ENCODE measurements at places on chromosomes 2 and 18.

DNA sequence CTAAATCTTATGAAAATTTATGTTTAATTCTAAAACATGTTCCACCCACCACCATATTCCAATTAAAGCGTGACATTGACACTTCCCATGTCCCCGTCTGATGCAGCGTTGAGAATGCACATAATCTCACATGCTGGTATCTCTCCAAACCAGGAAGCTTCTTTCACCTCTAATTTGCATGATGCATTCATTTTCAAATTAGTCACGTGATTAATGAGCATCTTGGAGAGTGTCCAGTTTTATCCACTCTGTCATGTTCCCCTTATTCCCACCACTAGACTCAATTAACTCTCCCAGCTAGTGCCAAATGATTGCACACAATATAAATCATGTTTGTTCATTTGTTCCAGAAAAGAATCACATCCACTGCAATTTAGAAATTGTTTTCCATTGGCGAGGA, 105.8 kb downstream of the RIT2 start:
- DNase-seq = no peak

DNA sequence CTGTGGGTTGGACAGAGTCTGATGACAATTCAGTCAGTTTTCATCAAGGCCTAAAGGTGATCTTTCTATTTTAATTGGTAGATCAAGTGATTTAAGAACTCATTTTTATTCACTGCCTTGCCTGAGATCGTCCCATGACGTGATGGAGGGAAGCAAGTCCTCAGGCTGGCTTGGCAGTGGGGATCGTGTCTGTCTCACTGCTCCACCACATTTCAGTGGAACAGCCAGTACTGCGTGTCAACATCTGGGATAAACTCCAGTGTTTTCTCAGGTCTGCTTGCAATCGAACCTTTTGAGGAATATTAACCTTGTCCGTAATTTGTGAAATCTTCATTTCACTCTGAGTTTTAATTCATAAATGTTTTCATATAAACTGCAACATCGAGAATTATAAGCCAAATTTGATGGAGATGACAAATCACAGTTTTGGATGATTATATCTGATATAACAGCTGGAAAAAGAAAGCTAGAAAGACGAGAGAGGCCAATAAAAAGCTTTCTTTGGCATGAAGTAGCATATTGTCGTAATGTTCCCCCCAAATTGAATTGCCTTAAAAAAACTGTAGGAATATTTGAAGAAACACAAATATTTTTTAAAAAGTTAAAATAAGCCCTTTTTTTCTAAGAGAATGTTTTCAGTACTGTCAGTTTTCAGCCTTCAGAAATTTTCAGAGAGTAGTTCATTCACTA, 414.7 kb upstream of the SPRED2 start:
- no peak for DNase-seq

GRCh38 chr2:187874786-187875185, 320.6 kb upstream of the TFPI start:
- no peak for DNase-seq

GRCh38 chr18:10232062-10232461, 222.4 kb upstream of the APCDD1 start:
- DNase-seq = no peak

DNA sequence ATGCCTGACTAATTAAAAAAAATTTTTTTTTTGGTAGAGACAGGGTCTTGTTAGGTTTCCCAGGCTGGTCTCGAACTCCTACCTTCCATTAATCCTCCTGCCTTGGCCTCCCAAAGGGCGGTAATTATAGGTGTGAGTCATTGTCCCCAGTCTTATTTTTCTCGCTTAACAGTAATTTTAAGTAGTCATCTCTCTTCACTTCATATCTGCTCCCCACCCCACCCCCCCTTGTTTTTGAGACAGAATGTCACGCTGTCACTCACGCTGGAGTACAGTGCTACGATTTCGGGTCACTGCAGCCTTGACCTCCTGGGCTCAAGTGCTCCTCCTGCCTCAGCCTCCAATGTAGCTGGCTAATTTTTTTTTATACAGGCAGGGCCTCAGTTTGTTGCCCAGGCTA, 27.7 kb downstream of the RAB10 start:
- DNase-seq = no peak

- DNase-seq = no peak
Measured at GRCh38 chr2:237310515-237311114, 103.3 kb downstream of the COL6A3 start.

- DNase-seq = no peak
Measured at GRCh38 chr18:11147962-11148679, 1.2 kb downstream of the PIEZO2 start.

GRCh38 chr2:213119061-213119809, 32.2 kb downstream of the IKZF2 start:
- DNase-seq = no peak

- no peak for DNase-seq
Measured at GRCh38 chr2:164742738-164743317, 98.8 kb downstream of the COBLL1 start.

DNA sequence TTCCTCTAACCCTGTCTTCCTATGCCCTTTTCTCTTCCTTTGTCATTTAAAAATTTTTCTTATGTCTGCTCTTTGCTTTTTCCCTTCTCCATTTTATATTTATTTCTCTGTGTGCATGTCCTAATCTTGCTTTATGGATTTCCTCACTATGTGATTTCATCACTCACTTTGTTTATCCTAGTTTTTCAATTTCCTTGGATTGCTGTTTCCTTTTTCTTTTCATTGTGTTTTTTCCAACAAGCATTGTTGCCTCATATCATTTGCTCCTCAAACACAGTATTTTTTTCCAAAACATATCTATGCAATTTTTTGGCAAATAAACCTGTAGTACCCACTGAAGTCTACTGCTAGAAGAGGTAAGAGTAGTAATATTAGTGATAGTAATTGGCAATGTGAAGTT, 67.4 kb upstream of the PNPT1 start:
- DNase-seq = no peak

Measured in activated CD4-positive, alpha-beta T cell treated with anti-CD3 and anti-CD28 coated beads, Interleukin-2, amount 50 U/mL, for 24 hours (primary cell).